ENCODE measurements at places on chromosomes 12 and 14. TPM values are rescaled to one million over a fixed set of nuclear protein-coding genes. Genes with fewer than 3 reads are reported as not detected.

Gene RAD9B
- polyA plus RNA-seq = 4.4 TPM

Gene KCNH3
- polyA plus RNA-seq = 1.7 TPM

Gene MGP
- 193 TPM for polyA plus RNA-seq

Gene RPL10L
- 0.25 TPM for polyA plus RNA-seq

Gene PAN2
- polyA plus RNA-seq = 45.1 TPM

Gene B3GNT4
- polyA plus RNA-seq = 0.30 TPM

Gene NKX2-1
- polyA plus RNA-seq = not detected

Gene LRRK2
- 4.5 TPM for polyA plus RNA-seq

Gene DEGS2
- 1.1 TPM for polyA plus RNA-seq

Gene PMEL
- polyA plus RNA-seq = 1.1 TPM

Gene LTBP2
- polyA plus RNA-seq = 7.7 TPM

Gene PELI2
- 3.7 TPM for polyA plus RNA-seq

GRCh38 chr12:44774815-44775411 lies 101.2 kb downstream of the NELL2 start:
- no peak for DNase-seq

DNA sequence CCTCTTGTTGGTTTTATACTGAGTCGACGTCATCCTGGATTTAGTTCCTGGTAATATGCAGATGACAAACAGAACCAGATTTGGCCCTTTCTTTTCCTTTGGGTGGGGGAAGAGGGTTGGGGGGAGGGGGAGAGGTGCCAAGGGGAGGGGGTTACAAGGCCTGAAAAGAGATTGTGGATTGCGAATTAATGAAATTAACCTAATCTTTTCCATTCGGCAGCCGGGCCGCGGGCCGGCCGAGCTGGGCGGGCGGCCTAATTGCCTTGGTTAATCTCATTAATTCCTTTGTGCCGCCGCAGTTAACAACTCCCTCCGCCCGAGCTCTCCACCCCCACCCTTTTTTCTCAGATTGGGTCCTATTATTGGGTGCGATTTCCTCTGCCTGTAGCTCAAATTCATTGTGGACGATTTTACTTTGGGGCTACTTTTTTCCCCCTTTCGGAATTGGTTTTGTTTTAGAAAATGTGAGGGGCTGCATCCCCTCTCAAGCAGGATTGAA lies 387 bp upstream of the GSC start:
- no peak for DNase-seq

- DNase-seq = no peak
Observed at GRCh38 chr12:17060260-17060659, 454.3 kb upstream of the LMO3 start.

DNA sequence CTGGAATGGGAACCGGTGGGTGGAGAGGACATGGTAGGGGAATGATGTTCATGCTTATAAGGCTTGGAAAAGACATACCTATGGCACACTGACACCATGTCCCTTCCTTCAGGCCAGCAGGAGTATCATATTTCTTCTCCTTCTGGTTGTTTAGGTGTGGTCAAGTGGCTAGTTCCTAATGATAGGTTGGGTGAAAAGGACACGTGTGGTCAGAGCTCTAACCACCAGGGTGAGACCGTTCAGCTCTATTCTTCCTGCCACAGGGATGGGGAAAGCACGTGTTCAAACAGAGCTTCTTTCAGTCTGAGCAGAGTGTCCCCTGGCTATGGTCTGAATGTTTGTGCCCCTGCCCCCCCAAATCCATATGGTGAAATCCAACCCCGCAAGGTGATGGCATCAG lies 209.1 kb downstream of the PAX9 start:
- DNase-seq = no peak

- no peak for DNase-seq
Observed at GRCh38 chr14:50733494-50733893, 65.4 kb upstream of the SAV1 start.

DNA sequence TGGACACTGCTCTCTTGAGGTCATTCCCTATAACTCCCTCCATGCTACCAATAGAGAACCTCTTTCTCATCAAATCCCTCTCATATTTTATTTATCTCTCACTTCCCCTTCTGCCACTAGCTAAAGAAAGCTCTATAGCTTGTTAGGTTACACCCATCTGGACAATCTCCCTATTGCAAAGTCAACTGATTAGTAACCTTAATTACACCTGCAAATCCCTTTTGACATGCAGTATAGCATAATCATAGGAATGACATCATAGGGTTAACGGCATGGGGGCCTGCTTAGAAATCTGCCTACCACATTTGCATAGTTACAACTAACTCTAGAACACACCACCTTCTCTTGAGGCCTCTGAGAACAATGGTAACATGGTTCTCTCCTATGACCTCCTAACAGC lies 181.2 kb downstream of the EMP1 start:
- no peak for DNase-seq

GRCh38 chr14:81710232-81710845 lies 176.7 kb upstream of the SEL1L start:
- peak; percentile 49 for DNase-seq

DNA sequence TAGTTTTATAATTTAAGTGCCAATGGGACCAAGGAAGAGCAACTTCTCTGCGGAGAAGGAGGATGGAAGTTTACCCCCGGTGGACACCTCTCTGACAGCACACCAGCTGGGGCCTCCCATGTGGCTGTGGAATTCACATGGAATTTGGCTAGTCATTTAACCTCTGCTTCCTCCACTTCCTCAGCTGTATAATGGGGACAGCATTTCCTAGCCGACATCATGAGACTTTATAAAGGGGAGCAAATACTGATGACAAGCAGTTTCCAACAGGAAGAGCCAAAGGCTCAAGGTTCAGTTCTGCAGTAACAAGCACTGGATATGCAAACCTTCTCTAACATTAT lies 7.5 kb downstream of the DUSP6 start:
- no peak for DNase-seq

DNA sequence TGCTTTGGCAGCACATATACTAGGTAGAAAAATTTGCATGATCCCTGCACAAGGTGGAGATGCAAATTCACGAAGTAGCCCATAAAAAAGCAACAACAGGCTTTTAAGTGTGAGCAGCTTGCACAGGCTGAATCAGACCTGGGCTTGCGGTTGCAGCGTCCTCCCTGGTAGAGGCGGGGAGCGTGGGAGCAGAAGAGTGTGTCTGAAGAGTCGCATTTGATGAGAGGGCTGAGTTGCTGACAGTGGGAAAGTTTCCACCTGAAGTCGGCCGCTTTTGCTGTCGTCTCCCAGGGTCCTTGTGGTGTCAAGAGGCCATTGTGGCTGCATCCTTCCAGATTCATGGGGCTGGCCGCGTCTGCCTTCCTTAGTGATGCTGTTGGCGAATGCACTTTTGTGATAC lies 6.2 kb downstream of the AACS start:
- no peak for DNase-seq

DNA sequence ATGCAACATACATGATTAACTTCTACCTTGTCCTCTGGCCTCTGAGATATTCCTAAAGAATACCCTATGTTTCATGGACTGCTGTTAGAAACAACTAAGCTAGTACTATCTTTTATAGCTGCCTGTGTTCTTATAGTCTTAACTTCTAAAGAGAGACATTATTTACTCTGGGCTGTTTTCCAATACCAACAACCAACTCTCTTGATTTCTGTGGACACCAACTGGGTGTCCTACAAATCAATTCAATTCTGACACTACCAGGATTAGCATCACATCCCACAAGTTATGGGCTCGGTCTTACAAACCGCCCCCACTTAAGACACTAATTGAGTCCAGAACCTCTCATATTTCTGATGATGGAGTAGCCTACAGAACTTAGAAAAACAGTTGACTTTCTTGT lies 8.3 kb downstream of the XPOT start:
- no peak for DNase-seq
